Left lung (tissue), 14 donors: ENCODE measurements at places on chromosomes 4 and X. TPM values are rescaled to one million over a fixed set of nuclear protein-coding genes. Genes with fewer than 3 reads are reported as not detected.

DNA sequence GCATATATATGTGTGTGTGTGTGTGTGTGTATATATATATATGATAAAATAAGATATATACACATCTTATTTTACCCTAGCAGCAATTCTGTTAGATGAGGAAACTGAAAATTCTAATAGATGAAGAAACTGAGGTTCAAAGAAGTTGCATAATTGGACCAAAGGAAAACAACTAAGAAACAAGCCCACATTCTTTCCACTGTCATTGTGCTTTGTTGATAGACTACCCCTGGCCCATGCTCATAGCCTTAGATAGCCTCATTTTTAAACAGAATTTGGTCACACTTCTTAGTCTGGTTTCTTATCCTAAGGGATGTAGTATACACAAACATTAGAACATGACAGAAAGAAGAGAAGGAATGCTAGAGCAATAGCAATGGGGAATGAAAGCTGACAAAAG, 138.8 kb downstream of the NDST3 start:
- no peak for DNase-seq

Gene STPG2
- 0.34 TPM for polyA plus RNA-seq

Gene CXorf51A
- not detected for polyA plus RNA-seq

Gene NWD2
- polyA plus RNA-seq: 0.03 TPM

Gene VCX
- polyA plus RNA-seq: not detected
